ENCODE measurements at places on chromosomes 4 and X.

- DNase-seq = no peak
Observed at GRCh38 chrX:29922607-29923006, 292.8 kb upstream of the MAGEB2 start.

DNA sequence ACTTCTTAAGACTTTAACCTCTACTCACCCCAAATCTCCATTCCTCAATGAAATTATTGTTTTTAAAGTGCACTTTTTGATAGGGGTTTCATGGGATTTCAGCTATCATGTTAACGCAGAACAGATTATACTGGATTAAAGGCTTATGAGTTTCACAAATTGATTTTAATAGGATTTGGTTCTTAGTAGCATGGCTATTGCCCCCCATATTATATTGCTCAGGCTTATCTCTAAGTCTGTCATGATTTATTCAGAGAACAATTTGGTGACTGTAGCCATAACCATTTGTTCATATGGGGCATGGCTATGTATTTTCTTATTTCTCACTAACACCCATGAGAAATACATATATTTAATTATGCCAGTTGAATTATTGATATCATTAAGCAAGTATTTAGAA, 57.0 kb downstream of the MND1 start:
- DNase-seq = no peak

- DNase-seq = no peak
Observed at GRCh38 chr4:34182306-34182705, 2062.0 kb downstream of the ARAP2 start.

GRCh38 chr4:10033191-10033881, 12.0 kb upstream of the SLC2A9 start:
- no peak for DNase-seq

GRCh38 chr4:76311896-76312331, 5.4 kb downstream of the STBD1 start:
- DNase-seq = no peak

GRCh38 chrX:1023676-1024075, 188.8 kb downstream of the CRLF2 start:
- DNase-seq = no peak

- DNase-seq = no peak
Observed at GRCh38 chr4:175394208-175394607, 417.9 kb downstream of the GPM6A start.

DNA sequence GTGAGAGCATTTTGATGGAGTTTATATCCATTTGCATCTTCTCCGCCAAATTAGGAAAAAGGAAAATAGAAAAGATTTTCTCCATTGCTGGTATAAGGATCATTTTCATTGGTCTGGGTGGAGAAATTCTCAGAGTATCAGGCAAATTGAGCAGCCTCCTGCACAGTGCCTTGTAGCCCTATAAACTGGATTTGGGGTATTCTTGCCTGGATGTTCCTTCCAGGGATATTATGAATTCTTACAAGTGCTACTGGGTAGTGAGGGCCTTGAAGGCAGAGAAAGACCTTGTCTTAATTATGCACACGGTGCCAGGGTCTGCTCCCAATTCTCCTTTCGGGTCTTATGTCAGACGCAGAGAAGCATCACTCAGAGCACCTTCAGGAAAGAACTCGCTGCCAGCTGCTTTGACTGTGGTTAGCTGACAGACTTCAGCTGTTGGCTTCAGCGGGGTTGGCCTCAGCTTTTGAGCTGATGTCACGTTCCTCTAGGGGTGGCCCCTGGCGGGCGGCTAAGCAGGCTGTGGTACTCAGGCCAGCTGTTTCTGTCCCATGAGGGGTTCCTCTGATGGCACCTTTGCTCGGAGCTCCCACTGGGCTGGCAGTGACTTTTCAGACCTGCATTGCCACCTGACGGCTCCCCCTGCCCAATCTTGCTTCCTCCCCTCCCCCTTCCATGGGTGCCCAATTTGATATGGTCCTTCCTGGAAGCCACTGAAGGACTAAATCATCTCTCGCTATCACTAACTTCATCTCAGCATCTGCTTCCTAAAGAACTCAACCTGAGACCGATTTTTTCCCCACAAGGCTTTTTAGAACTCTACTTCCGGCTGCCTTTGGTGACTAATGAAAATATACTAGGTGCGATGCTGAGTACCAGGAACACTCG, 519.5 kb downstream of the BCOR start:
- DNase-seq = peak; percentile 27

GRCh38 chrX:68508799-68509198, 9.9 kb downstream of the YIPF6 start:
- no peak for DNase-seq

GRCh38 chr4:118225511-118225910, 127.3 kb downstream of the PRSS12 start:
- DNase-seq = no peak

DNA sequence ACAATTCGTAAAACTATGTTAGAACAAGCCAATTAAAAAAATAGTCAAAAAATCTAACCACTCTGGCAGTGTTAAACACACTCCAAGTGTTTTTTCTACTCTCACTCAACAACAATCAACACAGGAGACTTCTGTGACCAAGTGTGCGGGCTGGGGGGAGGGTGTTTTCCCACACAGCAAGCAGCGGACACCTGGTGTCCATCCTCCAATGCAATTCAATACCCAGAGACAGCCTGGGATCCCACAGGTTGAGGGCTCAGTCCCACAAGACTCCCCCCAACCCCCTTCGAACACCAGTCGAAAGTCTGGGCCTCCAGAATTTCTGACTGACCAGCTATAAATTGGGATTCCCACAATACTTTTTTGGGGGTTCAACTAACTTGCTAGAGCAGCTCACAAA, 8.3 kb upstream of the PIM2 start:
- no peak for DNase-seq

DNA sequence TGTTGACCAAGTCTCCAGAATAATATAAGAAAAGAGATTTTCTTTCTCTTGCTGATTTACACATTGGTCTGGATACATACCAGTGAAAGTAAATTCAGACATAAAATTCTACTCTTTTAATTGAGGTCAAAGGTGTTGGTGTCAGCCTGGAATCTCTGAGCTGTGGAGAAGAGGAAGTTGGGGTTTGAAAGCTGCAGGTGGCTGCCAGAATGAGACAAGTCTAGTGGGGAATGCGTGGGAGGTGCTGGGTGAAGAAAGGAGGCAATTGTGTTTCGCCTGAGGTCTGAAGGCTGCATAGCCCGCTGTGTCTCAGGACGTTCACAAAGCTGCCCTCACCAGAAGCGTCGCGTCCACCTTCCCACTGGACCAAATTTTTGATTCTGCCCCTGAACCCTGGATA, 31.2 kb downstream of the PHEX start:
- no peak for DNase-seq

- DNase-seq = no peak
Observed at GRCh38 chr4:57093845-57094831, 16.0 kb downstream of the IGFBP7 start.

- no peak for DNase-seq
Observed at GRCh38 chr4:145859926-145860325, 78.7 kb downstream of the ZNF827 start.

DNA sequence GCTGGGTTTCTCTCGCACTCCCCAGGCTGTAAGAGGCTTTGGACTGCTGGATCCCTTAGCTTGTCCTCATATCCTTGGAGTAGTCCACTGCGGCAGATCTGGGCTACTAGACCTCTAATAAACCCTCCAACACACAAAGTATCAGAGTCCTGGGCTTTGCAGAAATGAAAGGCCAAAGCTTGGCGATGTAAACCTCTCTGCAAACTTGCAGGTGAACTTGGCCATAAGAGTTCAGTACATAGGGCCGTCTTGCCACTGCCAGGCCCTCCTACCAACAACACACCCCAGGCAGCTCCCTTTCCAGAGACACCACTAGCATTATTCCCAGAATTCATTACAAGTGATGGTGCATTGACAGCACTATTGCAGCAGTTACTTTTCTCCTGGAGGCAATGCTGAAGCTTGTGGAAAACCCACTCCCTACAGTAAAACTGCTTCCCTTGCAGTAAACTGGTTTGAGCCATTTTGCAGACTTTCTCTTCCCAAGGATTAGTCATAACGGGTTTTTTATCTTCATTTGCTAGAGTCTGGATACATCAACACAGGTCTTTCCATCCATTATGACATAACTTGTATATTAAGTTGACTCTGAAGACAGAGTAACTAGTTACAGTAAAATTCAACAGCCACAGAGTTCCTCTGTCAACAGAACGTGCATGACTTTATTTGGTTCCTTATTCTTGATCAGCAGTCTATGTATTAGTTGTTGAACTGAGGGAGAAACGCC, 2.4 kb downstream of the ANKRD50 start:
- no peak for DNase-seq

Data from GM19239 (cell line).